RPMI8226 (cell line): ENCODE measurements at places on chromosomes 2 and 18.

DNA sequence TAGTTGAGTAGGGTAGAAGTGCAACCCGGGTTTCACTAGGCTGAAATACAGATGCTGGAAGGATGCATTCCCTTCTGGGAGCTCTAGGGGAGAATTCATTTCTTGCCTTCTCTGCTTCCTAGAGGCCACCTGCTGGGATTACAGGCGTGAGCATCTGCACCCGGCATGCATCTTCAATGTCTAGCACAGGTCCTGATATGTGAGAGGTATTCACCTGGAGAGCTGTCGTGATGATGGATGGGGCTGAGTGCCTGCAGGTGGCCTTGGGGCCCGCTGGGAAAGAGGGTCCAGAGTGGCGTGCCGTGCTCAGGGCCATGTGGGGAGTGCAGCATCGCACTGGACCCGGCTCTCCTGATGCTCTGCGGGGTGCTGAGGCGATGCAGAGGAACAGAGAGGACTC lies 6.6 kb upstream of the NTSR2 start:
- DNase-seq, result peak; percentile 18

DNA sequence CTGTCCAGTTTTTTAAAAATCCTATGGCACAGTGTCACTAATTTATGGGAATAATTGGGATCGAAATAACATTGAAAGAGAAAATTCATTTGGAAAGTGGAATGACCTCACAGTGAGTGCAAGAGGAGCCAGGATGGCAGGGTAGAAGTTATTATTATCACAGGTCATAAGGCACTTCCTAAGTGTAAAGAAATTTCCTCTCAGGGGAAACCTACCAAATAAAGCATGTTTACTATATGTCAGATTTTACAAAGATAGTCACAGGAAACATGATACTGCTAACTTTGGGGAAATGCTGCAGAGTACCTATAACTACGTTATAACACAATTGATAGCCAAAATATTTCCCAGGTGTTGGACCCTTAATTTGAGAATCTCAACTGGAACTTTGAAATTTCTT lies 226.3 kb upstream of the SMAD7 start:
- DNase-seq, result no peak

GRCh38 chr2:9781252-9781651 lies 62.0 kb upstream of the TAF1B start:
- no peak for DNase-seq

- no peak for DNase-seq
Measured at GRCh38 chr2:80246534-80246933, 58.0 kb downstream of the LRRTM1 start.

DNA sequence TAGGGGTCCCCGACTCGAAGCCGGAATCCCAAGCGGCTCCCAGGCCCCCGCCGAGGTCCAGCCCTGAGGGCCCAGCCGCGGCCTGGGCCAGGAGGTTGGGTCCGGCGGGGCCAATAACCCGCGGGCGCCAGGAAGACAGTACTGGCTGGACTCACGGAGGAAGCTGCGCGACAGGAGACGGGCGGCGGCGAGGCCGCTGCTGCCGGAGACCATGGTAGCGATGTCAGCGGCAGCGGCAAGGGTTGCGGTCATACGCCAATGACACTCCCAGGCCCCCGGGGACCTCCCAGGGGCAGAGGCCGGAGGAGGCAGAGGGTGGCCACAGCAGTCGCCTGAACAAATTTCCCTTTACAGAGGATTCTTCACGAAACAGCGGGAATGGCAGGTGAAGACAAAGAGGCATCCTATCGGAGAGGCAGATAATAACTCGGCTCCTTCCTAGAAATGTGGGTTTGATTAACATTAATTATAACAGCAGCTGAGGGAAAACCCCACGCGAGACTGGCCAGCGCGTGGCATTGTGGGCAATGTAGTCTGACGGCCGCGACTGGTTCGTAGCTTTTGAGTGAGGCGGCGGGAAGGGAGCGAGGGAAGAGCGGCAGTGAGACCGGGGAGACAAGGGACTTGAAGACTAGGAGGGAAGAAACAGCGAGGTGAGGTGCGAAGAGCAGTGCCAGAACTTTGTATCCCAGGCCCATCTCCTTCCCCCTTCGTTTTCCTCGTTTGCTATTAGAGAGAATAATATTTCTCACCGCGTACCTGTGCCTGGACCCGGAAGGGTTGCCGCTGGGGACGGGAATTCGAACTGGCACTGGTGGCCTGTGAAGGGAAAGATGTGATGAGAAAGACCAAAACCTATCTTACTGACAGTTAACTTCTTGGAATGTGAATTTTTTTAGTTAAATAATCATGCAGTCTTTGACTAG lies at the start of gene SUCLG1:
Gene SUCLG1, minus strand, starts transcription at position 263 of the 926 bp plus-strand sequence. Its CDS starts 11 bp downstream, at position 252.
- DNase-seq, result peak; percentile 89

DNA sequence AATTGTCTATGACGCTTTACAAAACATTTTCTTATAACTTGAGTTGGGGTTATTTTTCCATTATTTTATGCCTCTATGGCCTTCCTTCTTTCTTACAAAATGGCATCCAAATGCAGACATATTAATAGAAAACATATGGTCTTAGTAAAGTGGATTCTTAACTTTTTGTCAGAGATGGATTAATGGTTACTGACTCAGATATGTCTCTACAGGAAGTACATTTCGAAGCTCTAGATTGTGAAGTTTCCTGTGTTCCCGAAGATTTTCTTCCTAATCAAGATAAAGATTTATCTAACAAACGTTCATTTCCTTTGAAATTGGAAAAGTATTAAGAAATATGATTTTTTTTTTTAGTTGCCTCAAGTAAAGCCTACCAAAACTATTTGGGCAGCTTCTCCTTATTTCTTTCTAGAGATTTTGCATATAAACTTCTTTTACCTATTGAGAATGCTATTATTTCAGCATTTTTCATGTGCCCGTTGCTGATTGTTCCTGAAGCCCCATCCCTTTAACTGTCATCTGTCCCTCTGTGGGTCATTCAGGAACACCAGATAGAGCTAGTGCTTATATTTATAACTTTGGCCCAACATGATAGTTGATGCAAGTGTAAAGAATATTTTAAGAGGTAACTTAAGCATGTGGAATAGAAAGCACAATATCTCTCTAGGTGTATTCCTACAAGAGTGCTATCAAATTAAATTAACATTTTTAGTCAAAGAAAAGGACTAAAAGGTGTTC lies 498.0 kb downstream of the CCDC85A start:
- DNase-seq, result no peak

- DNase-seq, result peak; percentile 86
Measured at GRCh38 chr18:12278215-12278671, 24.1 kb downstream of the CIDEA start.
